B cell (primary cell): ENCODE measurements at places on chromosomes 11 and 22. TPM values are rescaled to one million over a fixed set of nuclear protein-coding genes. Genes with fewer than 3 reads are reported as not detected.

The CTNND1 gene
- total RNA-seq = 54.4 and 59.2 TPM in 2 replicates

GRCh38 chr11:26473216-26474194 is 98.6 kb downstream of the MUC15 start:
- H3K4me3 ChIP-seq = no peak overlapping the region
- no peak for DNase-seq
- H3K36me3 ChIP-seq = no peaks in the 10 kb centered on the region
- no peaks in the 10 kb centered on the region for H3K27me3 ChIP-seq
- H3K27ac ChIP-seq = no peak overlapping the region
- H3K4me1 ChIP-seq = no peaks in the 10 kb centered on the region

DNA sequence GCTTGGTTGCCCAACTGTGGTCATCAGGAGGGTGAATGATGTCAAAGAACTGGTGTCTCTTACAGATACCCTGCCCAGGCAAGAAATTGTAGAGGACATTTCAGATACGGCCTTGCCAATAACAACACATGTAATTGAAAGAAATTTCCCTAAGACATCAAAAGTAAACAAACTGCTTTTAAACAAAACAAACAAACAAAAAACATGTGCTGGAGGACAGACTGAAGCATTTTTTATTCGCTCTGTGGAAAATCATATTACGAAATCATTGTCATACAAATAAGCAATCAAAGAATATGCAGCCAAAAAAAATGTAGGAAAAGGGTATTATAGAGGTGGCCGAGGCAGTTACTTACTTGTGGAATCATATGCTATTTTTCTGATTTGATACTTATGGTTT is 52.1 kb upstream of the MYEOV start:
- H3K4me3 ChIP-seq = no peak overlapping the region
- H3K36me3 ChIP-seq = no peaks in the 10 kb centered on the region
- H3K27ac ChIP-seq = no peak overlapping the region
- DNase-seq = no peak

DNA sequence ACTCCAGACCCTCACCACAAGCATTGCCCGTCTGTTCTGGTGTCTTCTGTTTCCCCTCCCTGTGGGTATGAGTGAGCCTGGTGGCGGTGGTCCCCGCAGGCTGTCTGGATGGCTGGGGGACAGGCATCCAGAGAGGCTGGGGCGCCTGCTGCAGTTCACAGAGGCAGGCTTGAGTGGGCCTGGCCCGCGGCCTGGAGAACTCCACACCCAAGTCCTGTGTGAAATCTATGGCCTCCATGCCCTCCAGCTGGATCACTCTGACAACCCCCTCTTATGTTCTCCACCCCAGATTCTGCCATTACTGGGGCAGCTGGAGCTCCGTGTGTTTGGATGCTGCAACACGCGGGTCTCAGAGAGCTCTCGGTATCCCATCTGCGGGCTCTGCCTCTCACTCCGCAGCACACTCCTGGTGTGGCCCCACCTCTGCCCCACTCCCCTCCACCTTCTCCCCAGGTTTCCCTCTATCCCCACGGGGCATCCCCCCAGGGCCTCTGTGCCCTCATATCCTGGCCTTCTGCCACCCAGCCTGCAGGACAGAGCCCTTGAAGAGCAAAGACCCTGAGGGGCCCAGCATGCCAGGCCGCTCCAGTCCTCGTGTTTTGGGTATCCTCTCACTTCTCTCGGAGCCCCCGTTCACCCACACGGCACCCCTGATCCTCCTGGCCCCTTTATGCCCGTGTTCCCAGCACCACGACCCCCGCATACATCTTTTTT is 31.3 kb downstream of the LRRC74B start:
- no peak overlapping the region for H3K27ac ChIP-seq
- no peak for DNase-seq
- no peaks in the 10 kb centered on the region for H3K4me1 ChIP-seq
- H3K36me3 ChIP-seq = no peaks in the 10 kb centered on the region
- H3K27me3 ChIP-seq = no peaks in the 10 kb centered on the region

DNA sequence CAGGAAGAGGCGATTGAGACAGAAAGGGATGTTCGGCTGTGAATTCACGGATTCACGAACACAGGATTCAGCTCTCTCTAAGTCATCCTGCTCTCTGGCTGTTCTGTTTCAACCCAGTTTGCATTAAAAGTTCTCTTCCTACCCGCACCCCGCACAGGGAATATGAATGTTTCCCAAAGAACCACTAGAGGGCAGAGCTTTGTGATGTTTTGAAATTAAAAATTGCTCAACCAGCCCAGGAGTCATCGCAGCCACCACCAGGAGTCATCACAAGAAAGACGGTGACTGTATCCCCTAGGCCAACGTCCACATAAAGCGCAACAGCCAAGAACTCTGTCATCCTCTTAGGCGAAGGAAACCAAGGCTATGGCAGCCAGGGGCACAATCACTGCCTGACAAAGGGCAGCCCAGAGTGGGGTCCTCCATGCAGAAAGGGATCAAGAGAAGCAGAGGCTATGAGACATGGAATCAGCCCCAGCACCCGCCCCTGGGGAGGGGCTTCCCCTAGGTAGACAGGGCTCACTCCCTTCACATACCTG is 122.4 kb downstream of the WT1 start:
- no peak overlapping the region for H3K27ac ChIP-seq
- no peaks in the 10 kb centered on the region for H3K36me3 ChIP-seq
- no peaks in the 10 kb centered on the region for H3K4me1 ChIP-seq
- no peaks in the 10 kb centered on the region for H3K27me3 ChIP-seq
- no peak for DNase-seq

The ART1 gene
- not detected in 2 replicates for total RNA-seq

DNA sequence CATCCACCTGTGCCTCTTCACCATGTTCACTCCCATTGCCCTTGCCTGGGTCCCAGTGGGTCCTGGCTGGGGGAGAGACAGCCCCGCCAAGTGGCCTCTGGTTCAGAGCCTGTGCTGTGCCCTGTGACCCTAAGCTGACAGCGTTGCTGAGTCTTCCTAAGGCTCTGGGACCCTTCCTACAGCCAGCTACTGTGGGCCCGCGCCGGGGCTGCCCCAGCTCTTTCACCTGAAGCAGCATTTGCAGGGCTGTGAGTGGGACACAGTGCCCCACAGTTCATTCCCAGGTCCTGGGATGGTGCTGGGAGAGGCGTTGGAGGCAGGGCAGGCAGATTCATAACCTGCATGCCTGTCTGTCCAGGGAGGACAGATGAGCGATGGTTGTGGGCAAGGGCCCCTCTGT is 10.7 kb downstream of the TPCN2 start:
- H3K36me3 ChIP-seq = peaks cover 2% of the 10 kb centered on the region
- no peak overlapping the region for H3K4me3 ChIP-seq
- DNase-seq = no peak
- no peaks in the 10 kb centered on the region for H3K27me3 ChIP-seq
- no peak overlapping the region for H3K27ac ChIP-seq
- H3K4me1 ChIP-seq = peaks cover 32% of the 10 kb centered on the region

DNA sequence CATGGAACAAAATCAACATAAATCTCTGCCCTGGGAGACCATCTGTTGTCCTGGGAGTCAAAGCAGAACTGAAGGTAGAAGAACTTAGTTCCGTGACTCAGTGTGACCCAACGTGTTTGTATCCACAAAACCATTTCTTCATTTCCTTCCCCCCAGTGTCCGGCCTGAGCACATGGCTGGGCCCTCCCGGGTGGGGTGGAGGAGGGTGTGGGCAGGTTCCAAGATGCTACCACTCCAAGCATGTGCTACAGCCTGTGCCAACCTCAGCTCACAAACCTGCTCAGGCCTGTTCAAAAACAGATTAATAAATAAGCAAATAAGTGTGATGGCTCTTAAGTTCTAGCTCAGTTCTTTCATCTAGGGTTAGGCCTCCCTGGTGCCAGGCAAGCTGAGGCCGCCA is 55.3 kb downstream of the SHANK2 start:
- H3K27me3 ChIP-seq = no peaks in the 10 kb centered on the region
- H3K4me1 ChIP-seq = no peaks in the 10 kb centered on the region
- no peaks in the 10 kb centered on the region for H3K36me3 ChIP-seq

DNA sequence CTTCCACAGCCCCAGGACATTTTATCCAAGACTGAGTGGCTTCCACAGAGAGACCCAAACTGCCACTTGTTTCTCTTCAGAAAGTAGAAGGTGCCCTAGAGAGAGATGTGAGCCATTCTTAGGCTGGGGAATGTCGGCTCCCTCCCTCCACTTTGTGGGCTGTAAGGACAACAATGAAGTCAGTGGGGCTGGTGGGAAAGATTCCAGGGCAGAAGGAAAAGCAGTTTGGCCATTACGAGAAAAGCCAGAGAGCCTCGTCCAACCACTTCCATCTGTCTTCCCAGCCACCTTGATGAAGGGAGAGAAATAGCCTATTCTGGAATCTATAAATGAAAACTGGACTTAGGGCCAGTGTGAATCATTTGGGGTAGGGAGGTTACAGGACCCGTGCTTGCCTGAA is 382.5 kb downstream of the NXPE2 start:
- no peak for DNase-seq
- H3K27ac ChIP-seq = no peak overlapping the region
- no peaks in the 10 kb centered on the region for H3K36me3 ChIP-seq
- no peaks in the 10 kb centered on the region for H3K4me1 ChIP-seq
- H3K27me3 ChIP-seq = no peaks in the 10 kb centered on the region

The HBB gene
- total RNA-seq = 378 and 385 TPM in 2 replicates

The APOBEC3A gene
- not detected in 2 replicates for total RNA-seq

DNA sequence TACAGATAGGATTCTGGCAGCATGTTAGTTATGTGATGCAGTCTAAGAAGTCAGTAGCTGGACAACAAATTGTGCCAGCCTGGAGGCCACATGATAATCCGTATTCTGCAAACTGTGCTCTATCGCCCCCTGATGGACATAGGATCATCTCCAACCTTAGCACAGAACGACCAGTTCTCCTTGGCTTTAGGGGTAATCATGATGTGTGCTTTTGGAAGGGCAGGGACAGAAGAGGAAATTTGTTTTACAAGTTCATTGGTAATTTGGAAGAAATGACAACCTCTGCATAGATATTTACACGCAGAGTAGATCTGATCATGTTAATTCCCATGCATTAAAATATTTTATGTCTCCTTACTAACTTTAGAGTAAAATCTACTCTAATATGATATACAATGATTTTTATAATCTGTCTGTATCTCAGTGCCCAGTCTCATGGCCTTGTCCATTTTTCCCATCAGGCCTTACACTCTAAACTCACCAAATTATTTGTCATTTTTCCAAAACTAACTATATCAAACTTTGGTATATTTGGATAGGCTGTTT is 12.1 kb downstream of the OR10D3 start:
- peak; percentile 51 for DNase-seq
- no peak overlapping the region for H3K4me3 ChIP-seq
- no peaks in the 10 kb centered on the region for H3K27me3 ChIP-seq
- no peak overlapping the region for H3K27ac ChIP-seq
- H3K4me1 ChIP-seq = no peaks in the 10 kb centered on the region
- no peaks in the 10 kb centered on the region for H3K36me3 ChIP-seq

GRCh38 chr11:414318-414857 is 411 bp downstream of the SIGIRR start:
- no peak for DNase-seq
- H3K4me1 ChIP-seq = peaks cover 37% of the 10 kb centered on the region
- H3K27me3 ChIP-seq = no peaks in the 10 kb centered on the region
- H3K4me3 ChIP-seq = peak overlapping the region; percentile 27
- no peak overlapping the region for H3K27ac ChIP-seq

GRCh38 chr11:120859552-120860295 is 164.2 kb upstream of the TBCEL start:
- H3K36me3 ChIP-seq = no peaks in the 10 kb centered on the region
- H3K27ac ChIP-seq = no peak overlapping the region
- H3K4me3 ChIP-seq = no peak overlapping the region
- no peaks in the 10 kb centered on the region for H3K4me1 ChIP-seq
- no peak for DNase-seq

DNA sequence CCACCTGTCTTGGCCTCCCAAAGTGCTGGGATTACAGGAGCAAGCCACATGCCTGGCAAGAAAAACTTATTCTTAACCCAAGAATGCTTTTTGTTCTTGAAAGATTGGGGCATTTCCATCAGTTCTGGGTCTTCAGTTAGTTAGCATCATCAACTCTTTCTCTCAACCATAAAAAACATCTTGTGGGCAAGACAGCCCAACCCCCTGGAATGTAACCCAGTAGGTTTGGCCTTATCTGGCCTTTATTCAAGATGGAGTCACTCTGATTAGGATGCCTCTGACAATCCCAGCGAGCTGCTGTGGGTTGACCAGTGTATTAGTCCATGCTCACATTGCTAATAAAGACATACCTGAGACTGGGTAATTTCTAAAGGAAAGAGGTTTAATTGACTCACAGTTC is 9.2 kb upstream of the TPCN2 start:
- no peaks in the 10 kb centered on the region for H3K36me3 ChIP-seq
- H3K4me3 ChIP-seq = no peak overlapping the region
- no peak for DNase-seq
- H3K27me3 ChIP-seq = no peaks in the 10 kb centered on the region
